ENCODE measurements at places on chromosomes 13 and 19.

DNA sequence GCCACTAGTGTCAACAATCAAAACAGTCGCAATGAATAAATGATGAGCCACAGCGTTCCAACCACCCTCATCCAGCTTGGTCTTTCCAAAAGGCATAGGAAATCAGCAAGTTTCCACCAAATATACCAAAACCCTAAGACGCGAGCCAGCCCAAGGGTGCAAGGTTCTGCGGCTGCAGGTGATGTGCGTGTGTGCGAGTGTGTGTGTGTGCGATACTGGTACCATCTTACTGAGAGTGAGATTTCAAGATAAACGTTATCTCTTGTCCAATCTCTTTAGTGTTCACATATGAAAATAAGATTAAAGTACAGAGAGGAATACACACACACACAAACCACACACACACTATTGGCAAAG lies 895 bp upstream of the TRPC4 start:
- DNase-seq = no peak

DNA sequence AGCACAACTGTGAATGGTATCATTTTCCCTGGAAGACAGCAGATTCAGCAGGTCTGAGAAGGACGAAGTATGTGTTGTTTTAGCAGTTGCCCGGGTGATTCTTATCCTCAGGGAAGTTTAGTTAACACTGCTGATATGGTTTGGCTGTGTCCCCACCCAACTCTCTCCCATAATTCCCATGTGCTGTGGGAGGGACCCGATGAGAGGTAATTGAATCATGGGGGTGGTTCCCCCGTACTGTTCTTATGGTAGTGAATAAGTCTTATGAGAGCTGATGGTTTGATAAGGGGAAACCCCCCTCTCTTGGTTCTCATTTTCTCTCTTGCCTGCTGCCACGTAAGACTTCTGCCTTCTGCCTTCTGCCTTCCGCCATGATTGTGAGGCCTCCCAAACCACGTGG lies 81.0 kb upstream of the UBAC2 start:
- DNase-seq = no peak

DNA sequence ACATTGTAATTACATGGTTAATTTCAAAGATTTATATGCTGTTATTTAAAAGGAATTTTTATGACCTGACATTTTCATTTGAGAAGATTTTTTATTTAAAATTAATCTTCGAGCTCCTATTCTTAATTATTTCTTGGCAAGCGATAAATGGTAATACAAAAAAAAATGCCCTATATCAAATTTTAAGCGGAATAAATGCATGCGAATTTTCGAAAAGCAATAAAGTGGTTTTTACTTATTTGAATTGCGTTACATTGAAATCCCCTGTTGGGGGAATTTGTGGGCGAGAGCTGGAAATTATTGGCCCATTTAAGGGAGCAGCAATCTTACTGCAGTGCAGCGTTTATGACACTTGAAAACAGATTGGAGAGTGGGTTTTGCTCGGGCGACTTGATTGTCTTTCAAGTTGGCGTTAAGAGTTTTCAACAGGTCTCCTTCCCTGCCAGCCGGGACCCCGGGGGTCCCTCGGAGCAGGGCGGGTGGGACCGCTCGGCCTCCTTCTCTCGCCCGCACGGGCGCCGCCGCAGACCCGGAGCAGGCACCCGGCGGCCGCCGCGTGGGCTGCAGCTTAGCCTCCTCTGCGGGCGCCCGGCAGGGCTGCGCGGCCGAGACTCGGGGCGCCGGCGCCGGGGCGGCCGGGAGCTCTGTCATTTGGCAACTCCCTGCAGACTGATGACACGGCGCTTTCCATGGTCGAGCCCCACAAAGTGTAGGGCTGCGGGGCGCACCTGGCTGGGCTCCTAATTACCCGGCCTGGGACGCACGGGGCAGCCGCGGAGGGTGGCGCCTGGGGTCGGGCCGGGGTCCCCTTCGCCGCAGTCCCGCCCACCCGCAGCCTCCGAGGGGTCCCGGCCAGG lies 255.1 kb upstream of the SOX21 start:
- DNase-seq = no peak

GRCh38 chr13:22964245-22964966 lies 216.4 kb upstream of the SGCG start:
- no peak for DNase-seq

DNA sequence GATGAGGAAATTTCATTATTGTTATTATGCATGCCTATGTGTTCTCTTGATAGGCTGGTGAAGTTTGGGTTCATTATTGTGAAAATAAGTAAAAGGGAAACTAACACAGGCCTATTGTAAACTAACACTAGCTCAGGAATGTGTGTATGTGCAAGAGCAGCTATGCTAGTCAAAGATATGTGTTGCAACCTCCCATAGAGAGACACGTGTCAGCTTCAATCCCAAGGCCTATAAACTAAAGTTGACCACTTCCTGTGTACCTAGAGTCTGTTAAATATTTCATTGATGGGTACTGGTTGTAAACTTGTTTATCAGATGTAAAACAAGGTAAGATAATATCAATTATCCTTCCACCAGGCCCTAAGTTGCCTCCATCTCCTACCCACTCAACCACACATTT lies 44.7 kb upstream of the ZNF30 start:
- DNase-seq = no peak

DNA sequence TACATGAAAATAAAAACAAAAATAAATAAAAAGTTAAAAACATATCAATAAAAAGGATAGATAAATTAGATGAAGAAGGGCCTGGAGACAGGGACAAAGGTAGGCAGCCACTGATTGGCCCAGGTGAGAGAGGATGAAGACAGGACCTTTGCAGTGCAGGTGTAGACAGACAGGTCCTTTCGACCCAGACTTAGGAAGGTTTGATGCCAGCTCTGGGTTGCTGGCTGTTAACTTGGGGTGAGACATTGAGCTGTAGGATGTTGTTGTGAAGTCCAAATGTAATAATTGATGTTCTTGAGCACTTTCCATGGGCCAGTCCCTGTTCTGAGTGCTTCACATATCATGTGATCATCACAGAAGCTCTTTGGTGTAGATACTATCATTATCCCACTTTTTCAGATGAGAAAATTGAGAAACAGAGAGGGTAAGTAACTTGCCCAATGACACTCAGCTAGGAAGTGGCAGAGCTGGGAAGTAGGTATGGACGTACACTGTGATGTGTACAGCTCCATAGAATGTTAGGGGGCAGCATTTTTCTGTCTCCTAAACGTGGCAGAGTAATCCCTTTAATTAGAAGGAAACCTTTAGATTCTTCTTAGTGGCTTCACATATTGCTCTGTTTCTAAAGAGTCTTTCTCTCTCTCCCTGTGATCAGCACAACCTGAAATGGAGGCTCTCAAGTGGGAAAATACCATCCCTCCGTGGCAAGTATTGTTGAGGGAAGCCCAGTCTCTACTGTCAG lies 76.0 kb upstream of the STK24 start:
- DNase-seq = no peak

DNA sequence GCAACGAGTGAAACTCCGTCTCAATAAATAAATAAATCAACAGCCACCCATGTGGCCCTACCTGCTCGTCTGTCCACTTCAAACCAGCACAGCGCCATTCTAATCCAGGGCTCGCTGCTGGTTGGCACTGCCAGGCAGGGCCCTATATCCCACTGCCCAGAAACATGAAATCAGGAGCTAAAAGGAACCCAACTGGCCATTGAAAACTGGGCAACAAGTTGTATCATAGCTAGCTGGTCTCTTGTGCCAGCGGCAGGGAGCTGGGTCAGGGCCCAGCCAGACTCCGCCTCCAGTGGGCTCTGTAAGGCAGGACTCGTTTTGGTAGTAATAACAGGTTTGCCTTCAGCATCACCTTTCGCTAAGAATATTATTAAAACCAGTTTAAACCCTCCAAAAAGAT lies 39.3 kb downstream of the GGACT start:
- DNase-seq = no peak

- no peak for DNase-seq
These were observed 84.0 kb downstream of the RAP2A start for GRCh38 chr13:97517967-97518366.

- DNase-seq = no peak
These were observed at the start of gene LINGO3 for GRCh38 chr19:2308114-2308556. LINGO3 (minus strand) TSS chr19:2308154; CDS start chr19:2291776, 16,378 bp downstream.

DNA sequence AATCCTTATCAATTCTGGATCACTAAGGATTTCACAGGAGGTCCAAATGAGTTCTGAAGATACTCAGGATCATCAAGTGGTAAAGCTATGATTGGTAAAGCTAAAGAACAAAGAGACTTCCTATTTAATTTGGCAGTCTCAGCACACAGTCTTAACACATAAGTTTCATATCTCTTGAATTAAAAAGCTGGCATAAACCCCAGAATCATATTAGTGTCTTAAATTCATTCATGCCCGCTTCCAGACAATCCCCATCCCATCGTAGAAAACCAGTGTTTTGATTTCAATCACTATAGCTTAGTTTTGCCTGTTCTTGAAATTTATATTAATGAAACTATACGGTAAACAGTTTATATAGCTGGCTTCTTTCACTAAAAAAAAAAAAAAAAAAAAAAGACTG lies 278.7 kb downstream of the DIAPH3 start:
- no peak for DNase-seq

- DNase-seq = no peak
These were observed at the start of gene ANKLE1 for GRCh38 chr19:17281391-17282304. ANKLE1 (plus strand) TSS chr19:17281901; CDS start chr19:17281921, 20 bp downstream.

GRCh38 chr19:50515168-50515561 lies 1.5 kb upstream of the ASPDH start:
- no peak for DNase-seq

GRCh38 chr13:110500341-110500740 lies 61.2 kb downstream of the RAB20 start:
- DNase-seq = no peak

- DNase-seq = no peak
These were observed 29.1 kb upstream of the IGFL4 start for GRCh38 chr19:46069806-46070341.

- DNase-seq = no peak
These were observed 4.8 kb downstream of the LILRB5 start for GRCh38 chr19:54252243-54252642.

GRCh38 chr19:35856546-35857149 lies at the start of gene KIRREL2:
KIRREL2 (plus strand) TSS chr19:35856911; CDS start chr19:35857120, 209 bp downstream.
- no peak for DNase-seq

DNA sequence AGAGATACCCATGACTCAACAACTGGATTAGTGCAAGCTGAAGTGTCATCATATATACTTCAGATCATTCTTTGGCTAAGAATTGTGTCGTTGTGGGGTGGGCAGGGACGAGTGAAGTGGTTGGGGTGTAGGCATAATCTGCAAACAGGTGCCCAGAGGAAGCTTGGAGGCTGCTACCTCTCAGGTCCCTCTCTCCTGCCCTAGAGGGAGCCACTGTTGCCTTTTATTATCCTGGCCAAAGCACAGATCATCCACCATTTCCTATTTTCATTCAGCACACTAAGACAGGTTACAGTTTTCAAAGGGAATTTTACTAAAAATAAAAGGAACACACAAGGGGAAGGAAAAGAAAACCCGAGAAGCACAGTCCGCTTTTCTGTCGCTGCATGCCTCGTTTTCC lies 126.6 kb downstream of the HS6ST3 start:
- DNase-seq = no peak

GRCh38 chr19:50233308-50233910 lies 30.0 kb downstream of the MYH14 start:
- DNase-seq = no peak

DNA sequence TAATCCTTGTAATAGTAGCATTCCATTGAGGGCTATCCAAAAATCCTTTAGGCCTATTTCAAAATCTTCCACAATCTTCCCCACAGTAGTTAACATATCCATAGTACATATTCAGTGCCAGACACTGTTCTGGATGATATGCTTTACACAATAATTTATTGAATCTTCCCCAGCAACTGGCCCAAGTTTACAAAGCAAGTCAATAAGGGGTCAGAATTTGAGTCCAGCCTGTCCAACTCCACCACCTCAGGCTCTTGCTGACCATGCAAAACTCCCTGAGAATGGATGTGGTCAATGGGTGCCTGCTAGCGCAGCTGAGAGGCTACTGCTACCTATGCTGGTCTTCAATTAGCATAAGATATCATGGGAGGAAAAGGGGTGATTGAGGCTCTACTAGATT lies 529.6 kb downstream of the FGF9 start:
- DNase-seq = no peak

- peak; percentile 81 for DNase-seq
These were observed 148.5 kb downstream of the ZNF486 start for GRCh38 chr19:20315543-20315942.

DNA sequence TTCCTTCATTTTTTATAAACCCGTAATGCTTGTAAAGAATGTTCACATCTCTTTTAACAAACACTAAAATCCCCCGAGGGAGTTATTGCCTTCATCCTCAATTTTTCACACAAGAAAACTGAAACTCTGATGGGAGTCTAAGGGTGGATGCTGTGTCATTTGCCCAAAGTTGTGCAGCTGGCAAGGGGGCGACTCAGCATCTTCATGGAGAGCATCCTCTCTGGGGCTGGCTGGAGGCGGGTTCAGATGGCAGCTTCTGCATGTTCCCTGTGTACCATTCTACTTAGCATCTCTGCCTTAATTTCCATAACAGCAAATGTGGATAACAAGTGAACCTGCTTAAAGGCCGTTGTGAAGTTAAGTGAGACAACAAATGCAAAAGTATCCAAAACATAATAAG lies 256.4 kb downstream of the IRS2 start:
- no peak for DNase-seq

DNA sequence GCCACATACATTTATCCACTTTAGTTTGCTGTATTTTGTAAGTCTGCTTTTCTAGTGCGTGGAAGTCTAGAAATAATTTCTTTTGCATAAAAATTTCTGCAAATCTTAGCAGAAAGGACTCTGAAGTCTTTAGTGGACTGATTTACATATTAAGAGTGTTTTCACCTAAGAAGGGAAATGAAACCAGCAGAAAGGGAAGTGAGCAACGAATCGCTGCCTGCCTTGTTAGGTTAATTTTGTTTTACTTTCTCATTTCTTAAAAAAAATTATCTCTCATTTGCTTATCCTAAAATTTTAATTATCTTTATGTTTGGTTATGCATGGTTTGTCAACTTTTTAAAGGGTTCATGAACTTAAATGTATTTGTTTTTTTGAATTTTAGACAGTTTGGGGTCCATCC lies 767 bp upstream of the GPR18 start:
- DNase-seq = no peak

DNA sequence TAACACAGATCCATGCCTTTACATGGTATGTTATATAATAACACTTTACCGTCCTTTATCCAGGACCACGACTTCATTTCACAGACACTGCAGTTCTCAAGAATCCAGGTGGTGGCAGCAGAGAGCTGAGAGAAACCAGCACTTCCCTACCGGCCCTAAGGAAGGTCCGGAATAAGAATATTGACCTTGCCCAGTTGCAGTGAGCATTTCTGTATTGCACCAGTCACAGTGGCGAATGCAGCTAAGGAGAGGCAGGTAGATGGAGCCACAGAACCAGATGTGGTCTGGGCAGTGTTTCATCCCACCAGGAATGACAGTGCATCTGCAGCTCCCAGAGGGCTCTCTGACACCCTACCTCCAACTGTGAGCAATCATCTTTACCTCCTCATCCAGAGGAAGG lies 44.6 kb downstream of the ZNF787 start:
- DNase-seq = no peak

- no peak for DNase-seq
These were observed 13.0 kb downstream of the CIC start for GRCh38 chr19:42281827-42282762.

Measured in NCI-H1436 treated with DMSO at 0.1 percent for 48 hours (cell line).